ENCODE measurements at places on chromosomes 1 and 21.
A peak's percentile ranks its signal among the peaks of the same experiment; 100 is the strongest.

DNA sequence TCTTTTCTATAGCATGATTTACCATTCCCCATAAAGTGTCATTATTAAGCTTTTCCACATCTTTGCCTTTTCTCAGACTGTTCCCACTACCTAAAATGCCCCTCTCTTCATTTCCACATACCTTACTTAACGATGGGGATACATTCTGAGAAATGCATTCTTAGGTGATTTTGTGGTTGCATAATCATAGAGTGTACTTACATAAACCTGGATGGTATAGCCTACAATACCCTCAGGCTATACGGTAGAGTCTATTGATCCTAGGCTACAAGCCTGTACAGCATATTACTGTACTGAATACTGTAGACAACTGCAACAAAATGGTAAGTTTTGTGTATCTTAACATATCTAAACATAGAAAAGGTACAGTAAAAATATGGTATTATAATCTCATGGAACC, 54.8 kb upstream of the MUTYH start:
- DNase-seq = no peak

DNA sequence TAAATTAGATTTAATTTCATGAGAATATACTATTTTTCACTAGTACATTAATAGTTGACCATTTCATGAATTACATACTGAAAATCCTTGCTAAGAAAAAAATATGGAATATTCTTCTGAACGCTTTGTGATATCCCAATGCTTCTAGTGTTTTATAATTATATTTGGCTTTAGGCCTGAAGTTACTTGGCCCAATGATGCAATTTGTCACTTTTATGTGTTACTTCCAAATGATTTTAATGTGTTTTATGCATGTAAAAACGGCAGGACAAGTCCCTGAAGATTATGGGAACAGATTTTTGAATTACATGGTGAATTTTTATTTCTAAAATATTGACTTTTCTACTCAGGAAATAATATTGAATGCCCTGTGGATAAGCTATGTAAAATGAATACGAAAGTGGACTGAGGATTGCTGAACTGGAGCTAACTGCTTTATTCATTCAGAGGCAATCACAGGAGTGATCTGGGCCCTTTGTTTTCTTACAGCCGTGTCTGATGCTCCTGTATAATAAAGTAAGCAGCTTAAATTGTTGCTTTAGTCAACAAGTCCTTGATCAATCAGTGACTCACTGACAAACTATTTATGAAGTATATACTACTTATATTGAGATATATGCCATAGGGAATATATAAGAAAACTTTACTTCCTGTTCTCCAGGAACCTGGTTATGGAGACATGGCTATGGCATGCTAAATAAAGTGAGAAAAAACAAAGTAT, 543.0 kb upstream of the RGS18 start:
- DNase-seq = no peak

DNA sequence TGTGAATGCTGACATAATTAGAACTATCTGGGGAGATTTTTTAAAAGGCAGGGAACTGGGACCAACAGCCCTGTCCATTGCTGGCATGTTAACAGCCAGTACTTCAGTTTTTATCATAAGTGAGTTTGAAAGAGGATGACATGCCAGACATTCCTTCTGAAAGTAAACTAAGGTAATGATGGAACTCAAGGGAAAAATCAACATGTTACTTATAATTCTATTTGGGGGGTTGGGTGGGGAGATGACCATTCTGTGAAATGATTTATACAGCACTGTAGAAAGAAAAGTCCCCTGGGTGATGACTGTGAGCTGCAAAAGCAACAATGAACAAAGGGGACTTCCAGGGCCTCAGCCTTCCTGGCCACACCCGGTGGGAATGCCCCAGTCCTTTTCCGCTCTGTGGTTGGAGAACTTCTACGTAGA, 5.4 kb upstream of the LAMC2 start:
- DNase-seq = no peak

GRCh38 chr1:81800695-81801650, at the start of gene ADGRL2:
TSS of gene ADGRL2 (plus strand) at chr1:81800934. CDS start at chr1:81836985, 36,051 bp downstream.
- DNase-seq = peak; percentile 94

- DNase-seq = no peak
Observed at GRCh38 chr1:231410036-231410612, 12.0 kb downstream of the EGLN1 start.

DNA sequence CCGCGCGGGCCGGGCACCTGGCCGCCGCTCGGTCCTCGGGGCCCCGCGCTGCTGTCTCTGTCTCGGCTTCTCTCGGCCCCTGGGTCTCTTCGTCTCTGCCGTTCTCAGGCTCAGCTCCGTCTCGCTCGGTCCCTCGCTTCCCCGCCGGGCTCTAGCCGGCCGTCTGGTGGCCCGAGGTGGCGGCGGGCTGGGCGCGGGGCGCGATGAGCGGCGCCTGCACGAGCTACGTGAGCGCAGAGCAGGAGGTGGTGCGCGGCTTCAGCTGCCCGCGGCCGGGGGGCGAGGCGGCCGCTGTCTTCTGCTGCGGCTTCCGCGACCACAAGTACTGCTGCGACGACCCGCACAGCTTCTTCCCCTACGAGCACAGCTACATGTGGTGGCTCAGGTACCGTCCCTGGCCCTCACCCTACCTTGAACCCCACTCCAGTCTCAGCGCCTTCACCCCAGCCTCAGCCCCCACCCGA, 355 bp downstream of the SHISAL2A start:
- DNase-seq = peak; percentile 66

- peak; percentile 67 for DNase-seq
Observed at GRCh38 chr1:17671741-17672140, 83.4 kb upstream of the ACTL8 start.

GRCh38 chr1:20211511-20211931, 25.2 kb upstream of the PLA2G2C start:
- DNase-seq = no peak

- no peak for DNase-seq
Observed at GRCh38 chr21:44814498-44815023, 3.3 kb downstream of the SUMO3 start.

DNA sequence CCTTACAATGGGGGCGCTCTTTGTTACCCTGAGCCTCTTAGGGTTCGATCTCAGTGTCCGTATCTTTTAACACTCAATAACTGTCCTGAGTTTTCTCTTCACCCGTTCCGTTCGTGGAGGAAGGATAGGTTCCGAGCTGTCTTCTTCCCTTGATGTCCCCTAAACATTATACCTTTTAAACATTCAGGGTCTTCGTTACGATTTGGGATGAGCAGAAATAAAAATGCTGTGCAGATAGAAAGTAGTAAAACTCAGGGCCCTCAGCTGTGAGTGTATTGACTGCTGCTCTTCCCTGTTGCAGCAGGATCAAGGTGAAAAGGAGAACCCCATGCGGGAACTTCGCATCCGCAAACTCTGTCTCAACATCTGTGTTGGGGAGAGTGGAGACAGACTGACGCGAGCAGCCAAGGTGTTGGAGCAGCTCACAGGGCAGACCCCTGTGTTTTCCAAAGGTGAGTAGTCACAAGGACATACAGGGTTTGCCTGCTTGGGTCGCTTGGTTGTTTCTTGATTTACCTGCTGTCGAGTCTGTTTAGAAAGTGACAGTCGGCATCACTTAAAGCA, 784 bp downstream of the RPL11 start:
- DNase-seq = no peak

DNA sequence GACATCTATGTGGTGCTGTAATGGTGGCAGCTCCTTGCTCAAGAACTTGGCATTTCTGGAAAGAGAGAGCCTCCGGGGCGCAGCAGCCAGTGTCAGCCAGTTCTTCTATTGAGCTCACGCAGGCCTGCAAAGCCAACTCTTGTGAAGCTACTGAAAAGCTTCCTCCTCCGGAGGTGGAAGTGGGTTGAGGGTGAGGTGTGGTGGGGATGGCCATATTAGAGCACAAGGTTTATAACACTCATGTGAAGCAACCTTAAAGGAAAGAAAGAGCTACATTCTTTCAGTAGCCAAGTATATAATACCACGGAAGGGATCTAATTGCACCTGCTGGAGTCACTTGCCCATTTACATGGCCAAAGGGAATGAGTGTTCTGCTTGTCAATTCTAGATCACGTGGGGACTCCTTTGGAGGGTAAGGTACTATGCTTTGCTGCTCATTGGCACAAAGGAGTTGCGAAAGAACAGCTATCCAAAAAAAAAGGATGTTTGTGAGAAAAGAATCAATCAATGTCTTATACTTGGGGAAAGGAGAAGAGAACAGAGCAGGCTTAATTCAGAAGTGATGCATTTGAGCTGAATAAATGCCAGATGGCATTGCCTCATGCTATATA, 18.3 kb upstream of the MAP10 start:
- no peak for DNase-seq

GRCh38 chr21:42781150-42781970, 98.0 kb downstream of the WDR4 start:
- DNase-seq = peak; percentile 58

- peak; percentile 75 for DNase-seq
Observed at GRCh38 chr1:107196973-107197562, 56.2 kb downstream of the NTNG1 start.

DNA sequence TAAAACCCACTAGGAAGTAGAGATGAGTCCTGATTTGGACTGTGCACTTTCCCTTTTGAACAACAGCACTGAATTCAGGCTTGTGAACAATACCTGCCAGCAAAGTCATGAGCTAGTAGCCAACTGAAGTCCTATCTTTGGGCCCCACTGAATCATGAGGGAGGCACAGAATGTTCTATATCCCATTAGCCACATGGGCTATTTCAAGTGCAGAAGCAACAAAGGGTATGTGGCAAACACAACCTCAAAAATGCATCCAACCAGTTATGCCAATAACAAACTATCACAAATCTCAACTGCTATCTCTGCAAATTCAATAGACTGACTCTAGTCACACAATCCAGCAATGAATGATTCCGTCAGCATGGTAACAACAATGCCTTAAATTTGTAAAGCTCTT, 276.0 kb downstream of the MRPL39 start:
- DNase-seq = no peak

- peak; percentile 65 for DNase-seq
Observed at GRCh38 chr1:230109895-230110667, 43.0 kb downstream of the GALNT2 start.

GRCh38 chr1:154669464-154670282, 61.7 kb upstream of the ADAR start:
- peak; percentile 89 for DNase-seq

DNA sequence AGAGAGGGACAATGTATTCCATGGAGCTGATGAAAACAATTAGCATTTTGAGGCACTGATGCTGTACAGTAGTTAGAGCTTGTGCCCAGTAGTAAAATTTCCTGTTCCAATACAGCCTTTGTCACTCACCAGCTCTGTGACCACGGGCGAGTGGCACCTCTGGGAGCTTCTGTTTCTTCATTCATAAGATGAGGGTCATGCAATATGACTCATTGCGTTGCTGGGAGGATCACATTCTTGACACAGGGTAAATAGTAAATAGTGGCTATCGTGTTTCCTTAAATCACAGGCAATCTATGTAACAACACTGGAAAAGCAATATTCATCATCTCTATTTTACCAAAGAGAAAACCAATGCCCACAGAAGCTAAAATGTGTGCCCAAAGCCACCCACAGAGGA, 4.5 kb upstream of the LRRC52 start:
- DNase-seq = no peak

GRCh38 chr21:42747746-42748351, 94.4 kb downstream of the PDE9A start:
- peak; percentile 84 for DNase-seq

DNA sequence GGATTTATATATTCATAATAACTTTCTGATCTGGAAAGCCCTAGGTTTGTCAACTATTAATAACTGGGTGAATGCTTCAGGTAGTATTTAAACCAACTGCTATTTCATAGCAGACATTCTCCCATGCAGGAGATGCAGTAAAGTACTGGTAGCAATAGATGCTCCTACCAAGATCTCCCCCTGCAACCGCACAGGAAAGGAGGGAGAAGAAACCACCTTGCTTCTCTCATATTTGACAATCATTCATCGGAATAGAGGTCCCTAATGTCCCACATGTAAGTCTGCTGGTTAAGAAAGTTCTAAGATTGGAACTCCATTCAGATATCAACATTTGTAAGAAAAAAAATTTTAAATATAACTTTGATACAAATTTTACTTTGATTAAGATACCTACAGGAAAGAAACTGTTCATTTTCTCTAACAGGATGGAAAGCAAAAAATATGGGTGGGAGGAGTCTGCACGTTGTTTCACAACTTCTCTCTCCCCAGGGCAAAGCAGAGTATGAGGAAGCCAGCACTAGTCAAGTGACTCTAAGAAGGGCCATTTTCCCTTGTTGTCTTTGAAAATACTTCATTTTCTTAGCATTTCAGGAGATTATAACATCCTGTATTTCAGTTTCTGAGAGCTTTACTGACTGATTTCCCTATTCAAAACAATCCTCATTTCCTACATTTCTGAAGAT, at the start of gene PYHIN1:
Gene PYHIN1, plus strand, starts transcription at position 498 of the 683 bp plus-strand sequence. CDS start 5,359 bp downstream, outside the sequence.
- DNase-seq = no peak

DNA sequence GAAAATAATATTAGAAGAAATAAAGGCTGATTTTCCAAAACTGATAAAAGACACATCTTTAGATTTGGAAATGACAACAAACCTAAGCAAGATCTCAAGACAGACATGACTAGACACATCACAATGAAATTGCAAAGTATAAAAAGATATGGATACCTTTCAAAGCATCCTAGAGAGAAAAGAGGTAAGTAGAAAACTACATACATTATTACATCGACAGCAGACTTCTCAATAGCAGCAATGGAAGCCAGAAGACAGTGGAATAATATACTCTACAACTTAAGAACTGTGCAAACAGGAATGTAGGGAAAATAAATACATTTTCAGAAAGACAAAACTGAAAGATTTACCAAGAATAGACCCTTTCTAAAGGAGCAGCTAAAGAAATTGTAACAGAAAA, 50.2 kb downstream of the DENND1B start:
- DNase-seq = peak; percentile 30

DNA sequence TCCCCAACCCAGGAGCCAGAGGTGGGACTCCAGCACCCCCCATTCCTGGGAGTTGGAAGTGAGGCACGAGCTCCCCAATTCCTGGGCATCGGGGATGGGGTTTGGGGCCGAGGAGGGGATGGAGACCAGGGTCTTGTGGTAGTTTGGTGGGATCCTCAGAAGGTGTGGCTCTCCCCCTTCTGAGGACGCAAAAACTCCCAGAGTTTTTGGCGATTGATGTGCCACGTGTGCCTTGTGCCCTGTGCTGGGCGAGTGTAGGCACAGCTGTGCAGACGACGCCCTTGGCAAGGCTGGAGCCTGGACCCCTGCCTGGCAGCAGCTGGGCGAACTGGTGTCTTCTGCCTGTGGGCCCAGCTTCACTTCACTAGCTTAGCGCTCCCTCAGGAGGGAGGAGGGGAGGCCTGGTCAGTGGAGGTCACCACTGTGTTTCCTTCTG, 2.6 kb downstream of the GUK1 start:
- DNase-seq = no peak

DNA sequence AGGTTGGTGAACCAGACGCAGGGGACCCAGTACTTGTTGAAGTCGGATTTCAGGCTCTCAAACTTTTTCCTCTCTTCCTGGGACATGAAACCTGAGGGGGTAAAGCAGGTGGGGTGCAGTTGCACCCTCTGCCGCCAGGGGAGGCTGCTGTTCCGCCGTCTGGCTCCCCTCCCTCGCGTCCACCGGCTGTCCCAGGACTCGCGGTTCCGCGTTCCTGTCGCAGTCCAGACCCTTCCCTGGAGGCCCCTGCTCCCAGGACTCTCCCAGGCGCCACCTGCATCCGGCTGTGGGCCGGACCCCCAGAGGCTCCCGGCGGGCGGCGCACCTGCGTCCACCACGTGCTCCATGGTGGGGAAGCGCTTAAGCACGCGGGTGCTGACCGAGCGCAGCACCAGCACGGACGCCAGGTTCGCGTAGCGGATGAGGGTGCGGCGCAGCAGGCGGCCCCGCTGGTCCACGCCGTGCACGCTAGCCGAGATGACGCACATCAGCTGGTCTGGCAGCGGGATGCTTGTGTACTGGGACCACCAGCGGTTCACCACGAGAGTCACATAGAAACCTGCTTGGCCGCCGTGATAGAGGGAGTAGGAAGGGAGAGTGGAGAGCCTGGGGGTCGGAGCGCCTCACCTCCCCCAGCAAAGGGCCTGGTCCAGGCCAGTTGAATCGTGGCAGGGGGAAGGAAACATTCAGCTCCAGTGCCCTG, 1.7 kb downstream of the BEST4 start:
- peak; percentile 61 for DNase-seq

All from NCI-H82 (cell line).